ENCODE measurements at places on chromosomes 16 and 17.
A peak's percentile ranks its signal among the peaks of the same experiment; 100 is the strongest.

- no peak for DNase-seq
These were observed 83.7 kb downstream of the N4BP1 start for GRCh38 chr16:48526058-48526957.

DNA sequence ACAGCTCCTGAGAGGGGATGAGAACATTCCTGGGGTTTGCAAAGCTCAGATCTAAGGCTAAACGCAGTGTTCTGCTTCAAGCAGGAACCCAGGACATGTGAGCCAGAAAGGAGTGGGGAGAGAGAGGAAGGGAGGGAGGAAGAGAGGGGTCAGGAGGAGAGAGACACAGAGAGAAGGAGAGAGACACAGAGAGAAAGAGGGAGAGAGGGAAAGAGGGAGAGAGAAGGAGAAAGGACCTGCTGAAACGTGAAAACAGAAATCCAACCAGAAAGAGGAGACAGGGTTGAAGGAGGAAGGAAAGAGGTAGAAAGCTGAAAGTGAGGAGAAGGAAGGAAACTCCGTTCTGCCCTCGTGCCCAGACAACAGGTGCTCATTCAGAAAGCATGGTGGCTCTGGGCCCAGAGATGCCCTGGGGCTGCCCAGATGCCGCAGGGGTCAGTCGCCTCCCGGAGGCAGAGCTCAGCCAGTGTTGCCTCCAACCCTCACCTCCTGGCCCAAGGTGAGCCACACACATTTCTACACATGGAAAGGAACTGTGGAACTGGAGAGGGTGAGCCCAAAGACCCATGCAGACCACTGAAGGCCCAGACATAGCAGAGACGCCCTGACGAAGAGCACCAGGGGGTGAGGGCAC lies 49.0 kb upstream of the ENPP7 start:
- DNase-seq = no peak

- DNase-seq = peak; percentile 38
These were observed at the start of gene SLC39A11 for GRCh38 chr17:73092523-73093135. Gene SLC39A11 (minus strand): TSS chr17:73092688. CDS start chr17:73088764, 3,924 bp downstream.

- no peak for DNase-seq
These were observed 7.0 kb downstream of the CORO6 start for GRCh38 chr17:29615492-29616299.

Data from AG04449 (cell line).